ENCODE measurements at places on chromosomes 1 and 21.

DNA sequence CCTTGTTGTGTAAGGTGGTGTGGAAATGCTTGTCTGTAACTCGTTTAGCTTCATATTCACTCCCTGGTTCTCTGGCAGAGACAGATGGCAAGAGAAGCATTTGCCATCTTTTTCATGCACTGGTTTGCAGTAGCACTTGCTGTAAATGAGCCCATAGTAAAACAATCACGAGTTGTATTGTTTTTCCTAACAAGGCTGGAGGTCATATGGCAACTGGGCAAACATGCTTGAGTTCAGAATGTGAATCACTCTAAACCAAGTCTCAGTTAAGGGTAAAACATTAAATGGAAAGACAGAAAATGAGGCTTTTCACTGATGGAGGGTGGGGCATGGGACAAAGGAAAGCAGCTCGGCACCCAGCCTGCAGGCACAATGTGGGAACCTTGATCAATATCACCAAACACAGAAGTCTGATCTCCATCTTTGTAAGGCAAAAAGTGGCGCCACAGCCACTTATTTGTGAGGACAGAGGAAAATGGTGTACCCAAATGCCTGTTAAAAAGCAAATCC is 26.5 kb upstream of the LPAR3 start:
- no peak for DNase-seq

- DNase-seq = no peak
Measured at GRCh38 chr1:93579891-93580290, 101.7 kb downstream of the BCAR3 start.

GRCh38 chr1:36643371-36644270 is 160.9 kb upstream of the CSF3R start:
- no peak for DNase-seq

DNA sequence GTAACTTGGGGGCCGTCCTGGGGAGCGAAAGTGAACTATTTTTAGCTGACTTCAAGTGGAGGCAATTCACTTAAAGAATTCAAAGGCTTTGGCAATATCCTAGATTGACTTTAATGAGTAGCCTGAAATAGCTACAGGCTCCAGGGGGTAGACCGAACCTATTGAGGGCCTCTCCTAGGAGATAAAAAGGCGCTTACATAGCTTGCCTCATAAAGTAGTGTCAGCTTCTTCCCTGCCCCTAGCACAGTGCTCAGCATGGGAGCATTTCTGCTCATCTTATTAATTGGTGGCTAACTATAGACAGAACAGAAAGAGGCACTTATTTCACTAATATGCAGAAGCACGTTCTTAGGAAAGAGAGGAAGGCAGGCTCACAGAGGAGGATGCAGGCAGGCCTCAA is 12.3 kb upstream of the CTNNBIP1 start:
- DNase-seq = no peak

DNA sequence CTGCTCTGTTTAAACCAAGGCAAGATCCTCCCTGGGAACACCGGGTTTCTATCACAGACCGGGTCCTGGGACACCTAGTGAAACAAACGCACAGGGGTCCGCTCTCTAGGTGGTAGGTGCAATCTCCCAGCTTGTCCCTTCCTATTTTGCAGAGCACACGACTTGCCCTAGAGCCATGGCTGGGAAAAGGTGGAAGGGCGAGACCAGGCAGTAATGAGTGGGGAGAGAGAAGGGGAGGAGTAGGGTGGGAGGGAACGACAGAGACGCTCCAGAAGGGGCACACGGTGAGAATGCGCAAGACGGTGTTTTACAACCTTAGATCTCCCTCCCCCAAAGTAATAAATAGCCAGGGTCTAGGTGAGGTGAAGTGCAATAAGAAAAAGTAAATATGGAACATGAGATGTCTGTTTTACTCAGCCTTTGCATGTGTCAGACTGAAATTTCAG is 9.3 kb upstream of the ARHGAP29 start:
- DNase-seq = no peak

- DNase-seq = no peak
Measured at GRCh38 chr1:199041173-199041914, 402.5 kb downstream of the PTPRC start.

GRCh38 chr1:109133815-109134214 is 19.9 kb downstream of the ELAPOR1 start:
- DNase-seq = no peak

DNA sequence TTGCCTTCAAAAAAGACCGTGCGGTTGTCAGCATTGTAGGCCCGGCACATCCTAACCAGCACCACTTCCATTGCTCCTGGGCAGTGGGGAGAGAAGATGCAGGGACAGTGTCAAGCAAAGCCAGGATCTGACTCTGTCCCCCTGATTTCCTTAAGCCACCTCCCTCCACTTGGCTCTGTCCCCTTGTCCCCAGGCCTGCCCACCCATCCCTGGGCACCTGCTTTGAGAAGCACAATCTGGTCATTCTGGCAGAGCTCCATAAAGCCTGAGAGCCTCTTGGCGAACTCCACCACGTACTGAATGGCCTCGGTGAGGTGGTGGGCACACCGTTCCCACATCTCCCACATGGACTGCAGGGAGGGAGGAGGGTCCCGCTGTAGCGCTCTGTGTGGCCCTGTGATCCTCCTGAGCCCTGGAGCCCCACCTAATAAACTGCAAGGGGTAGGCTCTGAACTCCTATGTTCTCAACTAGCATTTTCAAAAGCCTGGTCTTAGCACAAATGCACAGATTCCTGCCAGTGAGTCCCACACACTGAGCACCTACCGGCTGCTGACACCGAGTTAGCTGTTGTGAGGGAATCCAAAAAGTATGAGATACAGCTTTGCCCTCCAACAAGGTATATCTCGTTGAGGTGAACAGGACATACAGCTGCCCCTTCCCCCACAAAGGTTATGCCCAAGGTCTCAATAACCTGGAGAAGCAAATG is 8.2 kb upstream of the LINGO4 start:
- no peak for DNase-seq

DNA sequence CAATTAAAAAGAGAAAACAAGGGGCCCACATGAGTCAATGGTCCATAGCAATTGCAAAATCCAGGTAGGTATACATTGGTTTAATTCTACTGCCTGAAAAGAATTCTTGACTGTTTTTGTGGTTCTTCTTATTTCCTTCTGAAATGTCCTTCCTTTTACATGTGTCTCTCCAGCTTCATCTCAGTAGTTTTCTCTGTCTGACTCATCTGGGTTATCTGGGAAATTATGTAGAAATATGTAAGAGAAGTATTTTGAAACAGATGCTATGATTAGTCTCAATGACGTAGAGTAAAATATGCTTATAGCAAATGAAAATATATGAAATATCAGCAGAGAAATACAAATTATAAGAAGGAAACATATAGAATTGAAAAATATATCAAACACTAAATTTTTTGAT is 953.2 kb downstream of the BRINP3 start:
- DNase-seq = no peak

- DNase-seq = no peak
Measured at GRCh38 chr1:114099268-114099667, 54.4 kb downstream of the SYT6 start.

GRCh38 chr21:27796106-27796505 is 829.2 kb upstream of the ADAMTS5 start:
- DNase-seq = no peak

DNA sequence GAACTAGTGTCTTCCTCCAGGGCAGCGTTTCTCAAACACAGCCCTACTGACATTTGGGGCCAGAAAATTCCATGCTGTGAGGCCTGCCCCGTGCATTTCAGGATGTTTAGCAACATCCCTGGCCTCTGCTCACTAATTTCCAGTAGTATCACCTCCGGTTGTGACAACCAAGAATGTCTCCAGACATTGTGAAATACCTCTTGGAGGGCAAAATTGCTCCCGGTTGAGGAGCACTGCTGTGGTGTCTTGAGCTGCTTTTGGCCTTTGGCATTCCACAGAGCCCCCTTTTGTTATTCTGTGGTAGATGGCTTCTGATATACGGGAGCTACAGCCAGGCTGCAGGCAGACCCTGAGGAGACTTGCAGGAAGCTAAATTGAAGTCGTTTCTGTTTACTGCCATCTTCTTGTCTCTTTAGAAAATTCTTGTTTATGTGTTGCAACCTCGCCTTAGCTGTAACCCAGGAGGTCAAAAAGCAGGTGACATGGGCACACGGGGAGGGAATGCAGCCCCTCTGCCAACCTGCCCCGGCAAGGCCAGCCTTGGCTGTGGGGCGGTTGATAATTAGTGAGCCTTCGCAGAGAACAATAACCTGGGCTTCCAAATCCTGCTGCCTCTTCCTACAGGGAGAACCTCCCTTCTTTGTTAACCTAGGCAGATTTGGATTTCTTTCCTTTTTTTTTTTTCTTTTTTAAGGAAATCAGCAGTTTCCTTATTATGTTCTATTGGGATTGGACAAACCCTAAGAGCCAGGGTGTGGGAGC is 74.7 kb upstream of the AKT3 start:
- DNase-seq = no peak

DNA sequence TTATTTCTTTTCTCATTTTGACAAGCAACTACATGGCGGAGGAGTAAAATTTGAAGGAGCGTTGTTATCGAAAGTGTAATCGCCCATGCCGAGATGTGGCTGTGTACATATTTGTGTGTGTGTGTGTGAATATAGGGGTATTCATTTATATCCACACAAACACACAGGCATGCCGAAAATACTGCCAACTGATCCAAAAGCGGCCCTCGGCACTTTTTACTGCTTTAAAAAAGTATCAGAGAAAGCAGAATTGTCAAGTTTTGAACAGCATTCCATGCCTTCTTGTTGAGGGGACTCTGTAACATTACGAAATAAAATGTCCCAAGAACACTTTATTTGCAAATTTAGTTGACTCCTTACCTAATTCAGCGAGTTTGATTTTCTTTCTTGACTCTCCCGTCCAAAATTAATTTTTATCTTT is 1.1 kb downstream of the PBX1 start:
- DNase-seq = no peak

DNA sequence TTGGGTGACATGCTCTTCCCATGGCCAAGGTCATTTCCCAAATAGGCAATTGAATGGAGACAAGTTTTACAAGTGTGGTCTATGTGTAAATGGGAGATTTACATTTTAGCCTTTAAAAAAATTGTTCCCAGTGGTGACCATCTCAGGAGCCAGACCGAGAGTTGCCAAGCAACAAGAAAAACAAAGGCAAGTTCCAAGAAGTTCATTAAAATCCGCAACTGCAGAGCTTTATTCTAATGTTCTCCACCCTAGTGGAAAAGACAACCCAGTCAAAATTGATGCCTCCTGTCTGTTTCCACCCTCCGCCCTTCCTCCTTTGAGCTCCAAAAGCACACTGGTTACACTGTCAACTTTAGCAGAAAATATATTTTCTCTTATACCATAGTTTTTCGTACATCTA is 33.2 kb upstream of the CD55 start:
- DNase-seq = no peak

DNA sequence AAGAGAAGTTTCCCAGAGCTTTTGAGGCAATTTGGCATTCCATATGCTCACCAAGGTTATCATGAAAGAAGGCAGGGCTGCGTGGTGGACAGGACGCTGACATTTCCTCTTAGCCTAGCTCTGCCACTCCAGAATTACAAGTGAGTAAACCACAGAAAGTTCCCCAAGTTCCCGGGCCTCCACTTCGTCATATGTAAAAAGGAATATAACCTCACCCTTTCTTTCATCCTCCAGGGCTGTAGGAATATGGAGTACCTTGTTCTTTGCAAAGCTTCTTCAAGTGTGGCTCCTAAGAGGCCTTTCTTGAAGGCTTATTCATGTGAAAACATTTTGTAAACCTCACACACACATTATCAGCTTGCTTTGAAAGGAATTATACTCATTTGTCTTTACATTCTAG is 210.2 kb downstream of the GREM2 start:
- no peak for DNase-seq

DNA sequence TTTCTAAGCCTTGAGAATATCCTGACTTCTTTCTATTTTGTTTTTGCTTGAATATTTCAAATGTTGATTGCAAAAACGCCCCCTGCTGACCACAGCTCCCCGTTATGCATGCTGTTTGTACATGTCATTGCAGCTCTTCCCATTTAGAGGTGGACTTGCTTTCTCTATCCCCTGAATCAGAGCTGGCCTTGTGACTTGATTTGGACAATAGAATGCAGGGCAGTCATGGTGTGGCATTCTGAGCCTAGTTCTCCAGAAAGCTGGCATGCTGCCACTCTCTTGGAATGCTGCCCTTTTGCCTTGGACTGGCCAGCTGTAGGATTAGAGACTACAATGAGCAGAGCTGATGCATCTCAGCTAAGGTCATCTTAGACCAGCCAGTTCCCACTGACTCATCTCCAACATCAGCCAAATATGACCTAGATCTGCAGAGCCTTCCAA is 1561.5 kb downstream of the MRPL39 start:
- no peak for DNase-seq

GRCh38 chr1:198529414-198529813 is 11.1 kb downstream of the ATP6V1G3 start:
- no peak for DNase-seq

- DNase-seq = no peak
Measured at GRCh38 chr21:34808569-34809204, 139.9 kb downstream of the CLIC6 start.

DNA sequence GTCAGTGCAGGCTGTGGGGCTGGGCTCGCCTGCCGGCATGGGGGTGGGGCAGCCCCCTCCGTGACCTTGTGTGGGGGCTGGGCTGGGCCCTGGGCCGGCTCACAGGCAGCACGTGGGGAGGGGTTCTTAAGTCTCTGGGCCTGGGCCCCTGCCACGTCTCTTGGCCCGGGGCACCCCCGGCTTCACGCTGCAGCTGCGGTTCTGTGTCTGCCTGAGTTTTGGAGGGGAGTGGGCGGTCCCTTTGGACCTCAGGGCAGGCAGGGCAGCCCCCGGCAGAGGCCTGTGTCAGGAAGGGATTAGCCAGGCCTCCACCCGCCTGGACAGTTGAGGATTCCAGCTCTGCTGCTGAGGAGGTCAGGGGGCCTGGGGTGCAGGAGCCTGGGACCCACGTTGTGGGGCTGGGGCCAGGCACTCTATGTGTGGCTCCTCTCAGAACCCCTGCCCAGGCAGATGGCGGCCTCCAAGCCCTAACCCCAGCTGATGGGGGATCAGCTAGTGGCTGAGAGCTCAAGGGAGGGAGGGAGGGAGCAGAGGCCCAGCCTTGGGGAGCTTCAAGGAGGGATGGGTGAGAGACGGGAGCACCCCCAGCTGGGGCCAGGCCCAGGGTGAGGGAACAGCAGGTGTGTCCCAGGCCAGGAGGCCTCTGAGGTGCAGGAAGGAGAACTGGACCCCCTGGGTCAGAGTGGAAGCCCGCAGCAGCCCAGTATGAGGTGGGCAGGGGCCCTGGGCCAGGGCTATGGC is 1.8 kb upstream of the PLCH2 start:
- no peak for DNase-seq
